Stimulated activated CD4-positive, alpha-beta T cell treated with anti-CD3 and anti-CD28 coated beads, TNF-alpha, amount 100 ng/mL, for 24 hours (primary cell): ENCODE measurements at places on chromosomes 5 and 9.

DNA sequence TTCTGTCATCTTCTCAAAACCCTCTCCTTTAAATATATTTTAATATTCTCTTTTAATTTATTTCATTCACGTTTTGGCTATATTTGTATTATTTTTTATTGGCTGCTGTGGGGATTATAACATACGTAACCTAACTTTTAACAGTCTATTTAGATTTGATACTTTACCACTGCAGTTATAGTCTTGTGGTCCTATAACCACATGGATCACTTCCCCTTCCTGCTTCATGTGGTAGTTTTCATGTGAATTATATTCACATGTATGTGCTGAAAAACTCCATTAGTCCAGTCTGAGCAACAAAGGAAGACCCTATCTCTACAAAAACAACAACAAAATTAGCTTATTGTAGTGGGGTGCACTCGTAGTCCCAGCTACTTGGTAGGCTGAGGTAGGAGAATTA lies 34.3 kb downstream of the CENPP start:
- no peak for DNase-seq

- no peak for DNase-seq
Observed at GRCh38 chr5:140946578-140946977, 19.7 kb upstream of the PCDHAC2 start.

DNA sequence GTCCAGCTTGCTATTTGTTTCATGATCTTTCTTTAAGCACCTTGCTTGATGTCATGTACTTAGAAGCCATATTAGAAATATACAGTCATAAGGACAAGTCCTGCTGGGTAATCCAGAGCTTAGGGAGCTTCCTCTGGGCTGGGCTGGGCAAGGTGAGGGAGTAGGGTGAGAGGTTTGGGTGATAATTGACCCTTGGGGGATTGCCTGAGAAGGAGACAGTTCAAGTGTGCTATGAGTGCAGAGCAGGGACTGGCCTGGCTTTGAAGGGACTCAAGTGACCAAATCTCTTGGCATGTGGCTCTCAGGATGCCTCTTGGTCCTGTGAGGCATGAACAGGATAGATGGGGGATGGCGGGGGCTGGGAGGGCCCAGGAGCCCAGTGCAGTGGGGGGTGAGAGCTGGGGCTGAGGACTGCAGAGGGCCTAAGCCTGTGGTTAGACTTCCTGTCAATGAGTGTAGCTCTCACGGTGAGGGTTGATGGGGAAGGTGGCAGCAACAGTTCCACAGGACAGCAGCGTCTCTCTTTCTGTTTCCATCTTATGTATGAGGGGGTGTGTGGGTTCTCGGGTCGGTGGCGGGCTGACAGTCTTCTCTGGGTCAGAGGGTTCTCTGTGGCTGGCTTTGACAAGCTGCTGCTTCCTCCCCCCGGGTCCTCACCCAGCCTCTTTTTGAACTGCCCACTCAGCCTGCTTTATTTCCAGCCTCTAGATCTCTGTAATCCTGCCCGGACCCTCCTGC lies 53.5 kb downstream of the RGS3 start:
- DNase-seq: peak; percentile 82

DNA sequence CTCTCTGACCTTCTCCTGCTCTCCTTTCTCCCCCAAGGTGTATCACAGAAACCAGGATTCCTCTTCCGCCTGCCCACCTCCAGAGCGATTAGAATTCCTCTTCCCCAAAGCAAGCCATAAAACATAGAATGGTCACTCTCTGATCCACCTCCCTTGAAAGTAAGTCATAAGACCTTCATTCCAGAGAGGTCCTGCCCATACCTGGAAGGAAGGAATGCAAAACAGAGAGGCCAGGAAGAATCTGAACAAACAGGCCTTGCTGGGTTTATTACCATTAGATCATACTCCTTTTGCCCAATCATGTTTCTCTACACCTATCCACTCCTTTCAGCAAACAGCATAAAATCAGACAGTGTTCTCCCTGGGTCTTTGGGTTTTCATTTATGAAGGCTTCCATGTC lies 21.0 kb downstream of the CDKL3 start:
- DNase-seq: no peak

DNA sequence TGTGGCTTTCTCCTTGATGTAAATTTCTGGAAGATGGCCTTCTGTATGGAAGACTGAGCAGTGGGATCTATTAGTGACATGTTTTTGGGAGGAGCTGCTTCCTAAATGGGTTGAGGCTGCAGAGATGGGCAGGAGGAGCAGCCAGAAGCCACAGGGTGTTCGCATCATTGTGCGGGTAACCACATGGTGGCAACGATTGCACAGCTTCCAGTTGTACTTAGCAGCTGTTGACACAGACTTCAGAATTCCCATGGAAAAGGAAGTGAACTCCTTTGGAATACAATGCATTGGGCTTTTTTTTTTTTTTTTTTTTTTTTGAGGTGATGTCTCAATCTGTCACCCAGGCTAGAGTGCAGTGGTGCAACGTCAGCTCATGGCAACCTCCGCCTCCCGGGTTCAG lies 297.3 kb downstream of the NR3C1 start:
- DNase-seq: no peak

GRCh38 chr9:136238342-136238732 lies 7.3 kb downstream of the QSOX2 start:
- DNase-seq: no peak

DNA sequence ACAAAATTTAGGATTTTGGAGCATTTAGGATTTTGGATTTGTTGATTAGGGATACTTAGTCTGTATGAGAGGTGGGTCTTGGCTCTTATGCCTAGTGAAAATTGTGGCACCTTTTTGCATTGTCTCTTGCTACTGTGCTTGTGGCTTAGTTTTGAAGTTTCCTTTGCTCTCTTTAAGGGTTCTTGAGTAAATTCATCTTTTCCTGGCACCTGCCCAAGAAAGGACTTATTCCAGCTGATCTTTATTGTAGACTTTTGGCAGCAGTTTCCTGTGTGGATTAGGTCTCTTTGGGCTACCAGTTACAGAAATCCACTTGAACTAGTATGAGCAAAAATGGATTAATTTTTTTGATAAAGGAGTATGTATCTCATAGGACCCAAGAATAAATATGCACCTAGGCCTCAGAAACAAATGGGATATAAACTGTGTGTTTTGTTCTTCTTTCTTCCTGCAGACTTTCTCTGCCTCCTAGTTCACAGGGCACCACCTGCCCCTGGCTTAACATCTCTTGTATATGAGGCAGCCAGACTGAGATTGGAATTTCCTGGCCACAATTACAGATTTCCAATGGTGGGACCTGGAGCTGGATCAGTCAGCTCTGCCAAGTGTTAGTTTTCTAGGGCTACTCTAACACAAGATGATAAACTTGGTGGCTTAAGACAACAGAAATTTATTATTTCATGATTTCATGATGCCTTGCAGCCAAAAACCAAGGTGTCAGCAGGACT lies 44.6 kb downstream of the FOCAD start:
- no peak for DNase-seq

GRCh38 chr5:58183078-58183785 lies 276.7 kb downstream of the PLK2 start:
- DNase-seq: no peak

DNA sequence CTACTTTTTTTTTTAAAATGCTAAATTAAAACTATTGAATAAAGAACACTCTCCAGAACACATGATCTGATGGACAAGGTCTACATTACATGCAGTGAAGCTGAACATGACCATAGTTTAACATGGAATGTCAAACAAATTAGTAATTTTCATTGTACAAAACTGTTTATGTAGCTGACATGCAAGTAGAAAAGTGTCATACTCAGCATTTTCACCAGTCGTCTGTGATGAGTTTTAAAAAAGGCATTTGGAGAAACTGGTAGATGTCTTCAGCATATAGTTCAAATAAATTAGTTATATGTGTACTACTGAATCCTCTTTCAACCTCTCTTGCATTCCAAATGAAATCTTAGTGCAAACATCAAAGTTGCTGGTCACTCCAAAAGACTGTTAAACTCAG lies 301.9 kb downstream of the FER start:
- DNase-seq: no peak

GRCh38 chr9:10548348-10548747 lies 64.5 kb downstream of the PTPRD start:
- DNase-seq: no peak

DNA sequence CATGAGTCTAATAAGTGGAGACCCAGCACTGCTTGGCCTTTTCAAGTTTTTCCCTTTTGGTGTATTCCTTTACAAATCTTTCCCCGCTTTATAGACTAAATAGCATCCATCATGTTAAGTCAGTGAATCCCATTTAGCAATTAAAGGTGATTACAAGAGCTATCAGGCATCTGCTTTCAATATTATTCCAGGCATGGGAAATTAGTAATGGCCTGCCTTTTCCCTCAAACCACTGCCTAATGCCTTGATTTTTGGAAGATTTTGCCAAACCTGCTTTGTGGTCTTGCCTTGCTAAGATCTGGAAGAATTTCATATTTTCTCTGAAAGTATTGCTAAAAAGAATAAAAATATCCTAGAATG lies 102.8 kb upstream of the GNA14 start:
- DNase-seq: no peak

GRCh38 chr5:154514331-154514730 lies 36.3 kb upstream of the HAND1 start:
- no peak for DNase-seq

- DNase-seq: no peak
Observed at GRCh38 chr9:135612981-135613910, 26.1 kb downstream of the GLT6D1 start.

DNA sequence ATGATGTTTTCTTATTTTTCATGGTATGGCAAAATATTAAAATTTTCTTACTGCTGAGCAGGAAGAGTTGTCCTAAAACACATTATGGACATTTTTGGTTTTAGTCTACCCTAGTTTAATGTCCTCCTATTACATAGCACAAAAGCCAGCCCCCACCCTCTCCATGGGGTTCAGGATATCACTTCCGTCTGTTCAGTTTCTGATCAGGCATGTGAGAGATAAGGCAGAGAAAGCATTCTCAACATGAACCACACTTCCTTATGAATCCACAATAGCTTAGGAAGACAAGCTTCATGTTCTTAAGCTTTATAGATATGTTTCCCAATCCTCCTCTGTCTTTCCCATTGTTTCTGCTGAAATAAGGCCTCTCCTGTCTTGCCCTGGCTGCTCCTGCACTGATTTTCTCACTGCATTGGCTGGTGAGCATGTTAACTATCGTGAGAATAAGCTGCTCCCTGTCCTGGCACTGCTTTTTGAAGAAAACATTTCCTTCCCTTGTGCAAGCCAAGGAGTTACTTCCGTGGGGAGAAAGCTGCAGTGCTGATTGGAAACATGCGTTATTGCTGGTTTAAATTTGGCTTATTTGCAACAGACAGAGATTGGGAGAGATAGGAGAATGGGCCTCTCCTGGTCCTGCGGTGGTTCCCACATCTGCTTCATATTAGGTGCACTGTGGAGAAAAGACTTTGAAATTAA lies 260.3 kb upstream of the RPS23 start:
- no peak for DNase-seq

GRCh38 chr5:57491369-57491965 lies 8.9 kb upstream of the ACTBL2 start:
- DNase-seq: no peak

DNA sequence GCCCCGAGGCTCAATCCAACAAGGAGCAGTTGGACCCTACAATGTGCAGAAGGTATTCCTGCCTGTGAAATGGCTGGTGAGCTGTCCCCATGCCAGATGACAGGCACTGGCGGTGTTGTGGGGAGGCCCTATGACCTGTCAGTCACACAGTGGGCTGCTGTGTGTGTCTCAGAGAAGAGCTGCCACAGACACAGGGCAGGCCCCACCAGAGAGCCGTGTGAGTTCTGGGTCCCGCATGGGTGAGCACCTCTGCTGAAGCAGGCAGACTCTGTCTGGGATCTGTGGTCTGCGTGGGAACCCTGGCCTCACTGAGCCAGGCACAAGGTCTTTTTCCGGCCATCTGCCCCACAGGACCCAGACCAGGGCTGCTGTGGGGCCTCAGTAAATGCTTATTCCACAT lies 37.3 kb upstream of the PITX1 start:
- DNase-seq: no peak

- no peak for DNase-seq
Observed at GRCh38 chr5:53039855-53040254, 50.7 kb downstream of the ITGA2 start.

DNA sequence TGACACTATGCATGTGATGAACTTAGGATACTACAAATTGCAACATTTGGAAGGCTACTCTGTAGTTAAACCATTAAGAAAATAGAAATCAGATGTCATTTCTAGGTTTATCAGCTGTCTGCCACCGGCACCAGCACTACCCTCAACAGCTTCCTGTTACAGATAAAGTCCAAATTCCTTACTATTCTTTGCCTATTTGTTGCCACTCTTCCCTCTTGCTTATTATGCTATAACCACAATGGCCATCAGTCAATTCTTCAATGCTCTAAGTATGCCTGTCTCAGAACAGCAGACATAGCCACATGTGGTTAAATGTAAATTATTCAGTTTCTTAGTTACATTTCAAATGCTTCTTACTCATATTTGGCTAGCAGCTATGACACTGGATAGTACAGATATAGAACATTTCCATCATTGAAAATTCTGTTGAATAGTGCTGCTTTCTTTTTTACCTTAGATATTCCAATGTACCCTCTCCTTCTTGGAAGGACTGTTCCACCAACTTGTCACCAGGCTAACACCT lies 21.0 kb downstream of the DHX29 start:
- DNase-seq: no peak

GRCh38 chr5:1251678-1252580 lies 26.7 kb downstream of the SLC6A18 start:
- no peak for DNase-seq

GRCh38 chr5:97135868-97136267 lies 6.5 kb downstream of the LIX1 start:
- no peak for DNase-seq

GRCh38 chr9:122059955-122060324 lies 33.2 kb downstream of the TTLL11 start:
- no peak for DNase-seq

DNA sequence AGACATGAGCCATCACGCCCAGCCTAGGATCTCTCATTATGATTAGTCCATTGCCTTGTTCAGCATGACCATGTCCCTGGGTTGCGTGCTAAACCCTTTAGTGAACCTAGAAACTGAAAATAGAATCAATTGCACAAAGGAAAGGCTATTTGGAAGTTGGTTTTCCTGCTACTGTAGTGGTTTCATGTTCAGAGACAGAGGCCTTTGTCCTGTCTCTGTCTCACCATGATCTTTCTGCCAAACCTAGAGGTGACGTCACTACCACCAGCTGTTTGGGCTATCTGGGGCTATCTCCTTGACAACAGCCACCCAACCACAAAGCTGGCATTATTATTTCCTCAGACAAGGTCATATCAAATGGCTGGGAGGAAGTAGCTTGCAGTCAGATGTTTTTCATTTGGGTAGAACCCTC lies 4.0 kb upstream of the CDK5RAP2 start:
- DNase-seq: no peak

- DNase-seq: no peak
Observed at GRCh38 chr5:151328734-151329133, 18.6 kb downstream of the SLC36A2 start.

GRCh38 chr5:81326554-81326953 lies 25.2 kb downstream of the ZCCHC9 start:
- no peak for DNase-seq

- DNase-seq: no peak
Observed at GRCh38 chr5:105630803-105631202, 2039.9 kb downstream of the EFNA5 start.

- no peak for DNase-seq
Observed at GRCh38 chr9:83280268-83280667, 217.3 kb upstream of the RASEF start.

- no peak for DNase-seq
Observed at GRCh38 chr5:4420177-4420576, 720.0 kb upstream of the ADAMTS16 start.
